Hematopoietic multipotent progenitor cell treated with erythropoietin and hydrocortisone succinate and interleukin-3 and kit ligand, for 15 days (in vitro differentiated cells): ENCODE measurements at places on chromosomes 1 and 21.

DNA sequence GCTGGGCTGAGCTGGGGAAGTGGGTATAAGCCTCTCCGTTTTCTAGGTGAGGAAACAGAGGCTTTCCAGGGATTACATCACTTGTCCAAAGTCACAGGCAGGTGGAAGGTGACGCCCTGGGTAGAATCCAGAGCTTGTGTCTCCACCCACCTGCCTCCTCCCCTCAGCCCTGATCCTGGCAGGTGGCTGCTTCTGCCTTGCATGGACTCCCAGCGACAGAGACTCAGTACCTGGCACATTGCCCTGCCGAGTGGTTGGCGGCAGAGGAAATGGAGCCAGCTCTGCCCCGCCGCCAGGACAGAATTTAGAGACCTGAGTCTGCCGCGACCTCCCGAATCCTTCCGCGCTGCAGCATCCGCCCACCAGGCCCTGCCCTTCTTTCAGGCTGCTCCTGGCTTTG is 2.1 kb downstream of the PLA2G2E start:
- DNase-seq, result no peak

DNA sequence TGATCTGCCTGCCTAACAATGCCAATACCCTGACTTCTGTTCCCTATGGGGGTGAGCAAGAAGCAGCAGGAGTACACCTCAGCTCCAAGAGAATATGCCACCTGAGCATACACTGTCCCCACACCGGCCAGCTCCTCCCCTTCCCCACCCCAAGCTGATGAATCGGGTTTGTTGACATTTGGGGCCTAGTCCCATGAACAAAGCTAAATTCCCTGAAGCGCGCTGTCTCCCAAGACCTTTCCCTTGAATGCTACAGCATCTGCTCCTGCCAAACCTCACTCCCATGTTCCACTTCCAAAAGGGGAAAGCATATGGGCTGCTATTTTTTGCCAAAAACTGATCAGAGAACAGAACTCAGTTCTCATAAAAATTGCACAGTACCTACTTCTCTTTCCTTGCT is 220.4 kb upstream of the CAMK1G start:
- DNase-seq, result no peak

- no peak for DNase-seq
Measured at GRCh38 chr1:196674908-196675307, 23.1 kb downstream of the CFH start.

DNA sequence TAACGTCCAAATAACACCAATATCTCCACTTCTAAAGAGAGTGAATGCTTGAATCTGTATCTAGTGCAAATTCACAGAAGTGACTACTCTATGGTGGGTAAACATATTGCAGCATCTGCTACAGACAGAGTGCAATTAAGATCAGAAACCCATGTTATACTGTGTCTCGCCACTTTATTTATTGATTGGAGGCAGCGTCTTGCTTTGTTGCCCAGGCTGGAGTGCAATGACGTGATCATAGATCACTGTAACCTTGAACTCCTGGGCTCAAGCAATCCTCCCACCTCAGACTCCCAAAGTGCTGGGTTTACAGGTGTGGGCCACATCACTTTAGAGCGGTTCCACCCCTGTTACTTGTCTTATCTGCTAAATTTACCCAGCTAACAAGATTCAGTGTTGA is 57.0 kb downstream of the HLCS start:
- no peak for DNase-seq

DNA sequence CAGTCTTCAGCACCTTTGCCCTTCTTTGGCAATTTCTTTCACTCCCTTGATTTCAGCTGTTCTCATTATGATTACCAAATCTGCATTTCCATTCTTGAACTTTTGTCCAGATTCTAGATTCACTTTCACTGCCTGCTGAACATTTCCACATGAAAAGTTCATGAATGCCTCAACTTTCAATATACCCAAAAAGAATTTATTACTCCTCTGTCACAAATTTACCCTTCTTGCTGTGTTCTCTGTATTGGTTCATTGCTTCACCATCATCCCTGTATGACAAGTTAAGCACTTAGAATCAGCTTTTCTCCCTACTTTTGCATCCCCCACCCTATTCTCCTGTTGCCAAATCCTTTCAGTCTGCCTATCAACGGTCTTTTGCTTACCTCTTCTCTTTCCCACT is 112.6 kb upstream of the PKN2 start:
- no peak for DNase-seq

GRCh38 chr1:175978476-175978875 is 228.6 kb downstream of the COP1 start:
- DNase-seq, result no peak

- DNase-seq, result no peak
Measured at GRCh38 chr21:42148584-42148983, 70.4 kb upstream of the ABCG1 start.

DNA sequence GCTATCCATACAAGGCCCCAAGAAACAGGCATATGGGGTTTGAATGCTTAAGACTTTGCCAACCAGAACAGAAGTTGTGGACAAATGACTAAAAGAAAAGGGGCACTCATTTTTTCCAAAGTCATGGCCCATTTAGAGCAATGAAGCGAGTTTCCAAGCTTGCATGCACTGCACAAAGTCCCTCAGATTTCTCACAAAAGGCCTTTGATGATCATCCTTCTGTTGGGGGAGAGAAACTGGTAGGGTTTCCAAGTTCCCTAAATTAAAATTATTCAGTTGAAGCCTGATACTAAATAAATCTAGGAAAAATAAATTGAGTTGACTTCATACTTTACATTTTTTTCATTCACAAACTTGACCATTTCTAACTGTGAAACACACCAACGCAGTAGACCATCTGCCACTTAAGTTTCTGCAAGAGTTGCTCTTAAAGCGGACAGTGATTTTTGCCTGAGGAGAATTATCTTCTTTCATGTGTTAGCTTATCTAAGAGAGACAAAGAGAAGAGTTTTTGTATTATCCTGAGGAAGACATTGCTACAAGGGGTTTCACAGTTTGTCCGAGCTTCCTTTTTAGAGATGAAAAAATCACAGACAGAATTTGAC is 139.2 kb downstream of the SEC16B start:
- DNase-seq, result no peak

- DNase-seq, result no peak
Measured at GRCh38 chr1:157993918-157994605, 617 bp downstream of the KIRREL1 start.

DNA sequence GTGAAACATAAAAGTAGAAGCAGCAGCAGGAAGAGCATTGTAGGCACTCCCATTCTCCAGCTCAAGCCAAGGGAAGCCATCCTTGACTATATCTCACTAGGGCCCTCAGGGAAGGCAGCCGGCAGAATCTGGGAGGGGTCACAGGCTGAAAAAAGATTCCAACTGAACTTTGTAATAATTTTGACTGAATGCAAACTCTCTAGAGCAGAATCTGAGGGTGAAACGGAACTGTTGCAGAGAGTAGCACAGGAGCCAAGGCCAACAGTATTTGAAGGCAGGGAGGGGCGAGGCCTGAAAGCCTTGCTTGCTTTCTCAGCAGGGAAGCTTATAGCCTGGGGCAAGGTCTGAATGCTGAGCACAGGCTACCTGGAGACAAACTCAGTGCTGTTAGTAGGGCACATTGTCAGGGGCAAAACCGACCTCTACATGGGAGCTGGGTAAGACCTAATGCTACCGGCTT is 180.6 kb downstream of the COL24A1 start:
- DNase-seq, result no peak

- no peak for DNase-seq
Measured at GRCh38 chr1:17653728-17654351, 101.3 kb upstream of the ACTL8 start.

DNA sequence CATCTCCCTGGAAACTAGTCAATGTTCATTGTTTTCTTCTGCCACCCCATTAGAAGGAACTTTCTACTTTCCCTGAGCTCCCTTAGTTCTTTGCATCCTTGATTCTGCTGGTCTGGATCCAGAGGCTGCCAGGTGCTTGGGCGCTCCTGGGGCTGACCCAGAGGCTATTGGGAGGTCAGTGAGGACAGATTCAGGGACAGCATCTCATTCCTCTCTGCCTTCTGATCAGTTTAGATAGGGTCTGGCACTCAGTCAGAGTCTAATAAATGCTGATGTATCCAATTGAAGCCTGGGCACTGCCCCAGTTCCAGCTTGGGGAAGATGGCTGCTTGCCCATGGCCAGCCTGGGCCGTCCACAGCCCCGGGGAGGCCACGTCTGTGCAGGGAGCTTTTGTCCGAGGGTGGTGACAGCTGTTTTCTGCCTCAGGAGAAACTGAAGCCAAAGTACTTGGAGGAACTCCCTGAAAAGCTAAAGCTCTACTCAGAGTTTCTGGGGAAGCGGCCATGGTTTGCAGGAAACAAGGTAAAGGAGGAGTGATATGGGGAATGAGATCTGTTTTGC is 2.3 kb downstream of the GSTM1 start:
- no peak for DNase-seq

DNA sequence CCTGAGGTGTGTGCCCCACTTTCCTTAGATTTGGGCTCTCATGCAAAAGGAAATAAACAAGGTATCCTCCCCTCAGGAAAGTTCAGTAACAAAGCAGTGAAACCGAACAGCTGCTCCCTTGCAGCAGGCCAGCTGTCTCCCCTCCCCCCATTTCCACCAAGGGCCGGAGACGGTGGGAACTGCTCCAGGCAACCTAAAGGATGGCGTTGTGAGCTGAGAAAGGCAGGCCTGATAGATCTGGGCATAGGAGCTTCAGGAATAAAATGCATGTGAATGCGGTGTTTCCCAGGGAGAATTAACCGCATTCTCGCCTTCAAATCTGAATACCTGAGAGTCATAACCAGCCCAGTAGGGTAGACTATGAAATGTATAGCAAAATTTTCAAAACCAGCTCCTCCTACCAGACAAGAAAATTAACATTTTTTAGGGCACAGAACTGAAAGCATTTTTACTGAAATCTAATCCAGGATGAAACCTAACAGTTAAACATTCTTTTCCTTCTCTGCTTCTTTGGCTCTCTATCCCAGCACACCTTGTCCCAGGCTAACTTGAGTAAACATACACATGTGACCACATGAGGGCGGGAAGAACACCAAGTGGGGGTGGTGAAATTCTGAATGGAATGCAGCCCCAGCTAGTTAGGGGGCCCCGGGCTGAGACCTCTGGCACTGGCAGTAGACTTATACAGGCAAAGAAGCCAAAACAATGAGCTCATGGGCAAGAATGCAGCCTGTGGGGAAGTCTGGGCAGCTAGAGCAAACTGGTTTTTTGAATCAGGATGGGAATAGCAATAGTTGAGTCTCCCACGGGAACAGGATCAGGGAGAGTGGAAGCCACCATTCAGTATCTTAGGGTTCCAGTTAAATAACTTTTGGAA is 11.5 kb downstream of the MCL1 start:
- peak; percentile 28 for DNase-seq

GRCh38 chr1:53442299-53442698 is 16.9 kb upstream of the DMRTB1 start:
- DNase-seq, result no peak

GRCh38 chr1:235022341-235022980 is 106.2 kb downstream of the TOMM20 start:
- DNase-seq, result no peak

DNA sequence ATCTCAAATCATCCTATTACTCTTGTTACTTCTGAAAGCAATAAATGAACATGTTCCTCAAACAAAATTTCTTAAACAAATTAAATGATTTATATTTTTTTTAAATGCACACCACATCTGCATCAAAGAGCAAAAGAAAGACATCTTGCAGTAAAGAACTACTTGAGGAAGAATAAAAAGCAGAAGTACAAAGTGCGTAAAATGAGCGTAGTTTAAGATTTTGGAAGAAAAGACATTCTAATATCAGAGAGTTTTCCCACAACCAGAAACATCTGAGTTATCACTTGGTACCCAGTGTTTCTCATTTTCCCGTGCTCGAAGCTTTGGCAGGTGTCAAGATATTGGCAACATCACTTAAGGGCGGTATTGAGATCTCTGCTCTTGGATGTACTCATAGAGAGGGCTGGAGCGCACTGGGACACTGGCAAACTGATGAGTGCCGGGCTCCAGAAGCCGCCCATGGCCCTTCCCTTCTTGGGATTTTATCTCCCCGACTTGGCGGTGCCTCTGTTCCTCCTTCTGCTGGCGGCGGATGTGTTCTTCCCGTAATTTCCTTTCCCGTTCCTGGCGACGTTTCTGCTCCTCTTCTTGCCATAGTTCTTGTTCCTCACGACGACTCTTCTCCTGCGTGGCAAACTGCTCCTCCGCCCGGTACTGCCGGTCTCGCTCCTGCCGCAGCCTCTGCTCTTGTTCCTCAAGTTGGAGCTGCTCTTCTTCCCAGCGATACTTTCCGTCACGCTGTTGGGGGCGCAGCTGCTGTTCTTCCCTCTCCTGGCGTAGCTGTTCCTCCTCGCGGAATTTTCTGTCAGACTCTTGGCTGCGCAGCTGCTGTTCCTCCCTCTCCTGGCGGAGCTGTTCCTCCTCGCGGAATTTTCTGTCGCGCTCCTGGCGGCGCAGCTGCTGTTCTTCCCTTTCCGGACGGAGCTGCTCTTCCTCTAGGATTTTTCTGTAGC is 7.9 kb downstream of the TCHH start:
- no peak for DNase-seq

DNA sequence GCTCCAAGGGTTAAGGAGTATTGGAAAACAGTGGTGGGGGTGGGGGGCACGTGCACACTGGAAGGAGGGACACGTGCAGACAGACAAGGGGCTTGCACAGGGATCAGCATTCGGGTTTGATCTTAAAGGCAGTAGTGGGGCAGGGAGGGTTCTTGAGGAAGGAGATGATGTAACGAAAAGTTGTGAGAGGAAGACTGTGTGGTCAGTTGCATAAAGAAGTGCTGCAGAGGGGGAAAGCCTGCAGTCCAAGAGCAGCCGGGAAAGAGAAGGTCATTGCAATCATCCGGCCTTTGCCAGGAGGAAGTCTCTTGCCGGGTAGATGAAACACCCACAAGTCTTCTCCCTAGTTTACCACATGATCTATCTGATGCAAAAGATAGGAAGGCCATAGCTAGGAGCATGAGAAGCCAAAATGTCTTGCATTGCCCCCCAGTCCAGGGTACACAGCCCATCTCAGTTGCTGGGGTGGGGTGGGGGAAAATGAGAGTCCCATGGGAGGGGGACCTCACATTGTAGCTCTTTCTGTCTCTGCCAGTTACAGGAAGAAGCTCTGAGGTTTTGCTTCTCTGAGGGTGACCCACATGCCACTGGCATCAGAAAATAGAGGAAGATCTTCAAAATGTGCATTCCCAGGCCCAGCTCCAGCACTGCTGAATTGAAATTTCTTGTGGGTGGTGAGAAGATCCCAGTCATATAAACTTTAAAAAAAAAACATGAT is 202.5 kb upstream of the RAB4A start:
- DNase-seq, result no peak
